T-helper 2 cell (primary cell): ENCODE measurements at places on chromosomes 4 and X.

DNA sequence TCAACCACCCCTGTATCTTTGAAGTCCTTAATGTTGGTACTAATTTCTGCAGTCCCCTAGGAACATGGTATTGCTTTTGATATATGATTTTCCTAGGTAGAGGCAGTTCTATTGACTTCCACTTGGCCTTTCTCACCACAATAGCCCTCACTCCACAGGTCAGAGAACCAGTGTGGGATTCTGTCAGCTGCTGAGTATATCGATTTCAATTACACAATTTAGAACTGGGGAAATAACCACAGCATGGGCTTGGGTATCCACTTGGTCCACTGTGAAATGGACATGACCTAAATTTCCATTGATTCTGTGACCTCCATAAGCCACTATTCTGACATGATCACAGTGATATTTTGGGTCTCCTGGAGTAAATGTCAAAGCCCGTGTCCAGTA lies 62.3 kb downstream of the KANTR start:
- DNase-seq = no peak

DNA sequence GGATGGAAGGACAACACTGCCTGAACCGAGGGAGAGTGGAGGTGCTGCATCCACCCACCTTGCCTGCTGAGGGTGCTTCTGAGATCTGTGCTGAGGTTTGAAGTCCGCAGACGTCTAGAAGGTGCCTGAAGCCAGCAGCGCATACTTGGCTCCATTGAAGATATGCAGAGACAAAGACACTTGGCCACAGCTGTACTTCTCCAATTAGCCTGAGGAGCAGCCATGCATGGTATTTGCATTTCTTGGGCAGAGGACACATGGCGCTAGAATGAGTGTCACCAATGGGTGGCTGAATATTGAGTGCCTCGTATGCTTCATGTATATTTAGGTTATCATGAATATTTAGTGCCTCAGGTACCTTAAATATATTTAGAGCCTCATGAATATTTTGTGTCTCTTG lies 128.7 kb upstream of the ATP6AP2 start:
- DNase-seq = no peak

DNA sequence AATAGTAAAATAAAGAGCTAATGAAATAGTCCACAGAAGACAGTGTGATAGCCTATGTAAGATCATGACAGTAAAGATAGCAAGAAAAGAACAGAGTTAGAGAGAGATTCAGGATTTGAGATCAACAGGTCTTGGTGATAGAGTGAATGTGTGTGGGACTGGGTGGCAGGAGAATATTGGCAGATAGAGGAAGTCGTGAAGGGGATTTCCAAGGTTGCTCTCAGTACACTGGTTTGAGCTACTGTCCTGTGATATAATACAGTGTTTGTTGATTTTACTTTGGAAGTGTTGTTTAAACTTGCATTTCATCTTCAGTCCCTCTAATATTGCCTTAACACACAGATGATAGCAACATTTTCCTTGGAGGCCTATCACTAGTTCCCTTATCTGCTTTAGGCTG lies 44.1 kb downstream of the DTHD1 start:
- peak; percentile 17 for DNase-seq

GRCh38 chr4:3021627-3022026 lies 52.7 kb downstream of the HTT-AS start:
- DNase-seq = no peak
